ENCODE measurements at places on chromosomes 4 and X.
A peak's percentile ranks its signal among the peaks of the same experiment; 100 is the strongest.

- no peak for DNase-seq
Measured at GRCh38 chr4:172721659-172722058, 447.0 kb upstream of the GALNT7 start.

DNA sequence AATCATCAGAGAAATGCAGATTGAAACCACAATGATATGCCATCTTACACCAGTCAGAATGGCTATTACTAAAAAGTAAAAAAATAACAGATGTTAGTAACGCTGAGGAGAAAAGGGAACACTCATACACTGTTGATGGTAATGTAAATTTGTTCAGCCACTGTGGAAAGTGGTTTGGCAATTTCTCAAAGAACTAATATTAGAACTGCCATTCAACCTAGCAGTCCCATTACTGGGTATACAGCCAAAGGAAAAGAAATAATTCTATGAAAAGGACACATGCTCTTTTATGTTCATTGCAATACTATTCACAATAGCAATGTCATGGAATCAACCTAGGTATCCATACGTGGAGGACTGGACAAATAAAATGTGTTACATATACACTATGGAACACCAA lies 566.3 kb downstream of the STPG2 start:
- DNase-seq, result no peak

- DNase-seq, result no peak
Measured at GRCh38 chr4:7377223-7377865, 57.4 kb downstream of the PSAPL1 start.

GRCh38 chr4:82905205-82905604 lies 4.7 kb downstream of the THAP9 start:
- DNase-seq, result peak; percentile 67

DNA sequence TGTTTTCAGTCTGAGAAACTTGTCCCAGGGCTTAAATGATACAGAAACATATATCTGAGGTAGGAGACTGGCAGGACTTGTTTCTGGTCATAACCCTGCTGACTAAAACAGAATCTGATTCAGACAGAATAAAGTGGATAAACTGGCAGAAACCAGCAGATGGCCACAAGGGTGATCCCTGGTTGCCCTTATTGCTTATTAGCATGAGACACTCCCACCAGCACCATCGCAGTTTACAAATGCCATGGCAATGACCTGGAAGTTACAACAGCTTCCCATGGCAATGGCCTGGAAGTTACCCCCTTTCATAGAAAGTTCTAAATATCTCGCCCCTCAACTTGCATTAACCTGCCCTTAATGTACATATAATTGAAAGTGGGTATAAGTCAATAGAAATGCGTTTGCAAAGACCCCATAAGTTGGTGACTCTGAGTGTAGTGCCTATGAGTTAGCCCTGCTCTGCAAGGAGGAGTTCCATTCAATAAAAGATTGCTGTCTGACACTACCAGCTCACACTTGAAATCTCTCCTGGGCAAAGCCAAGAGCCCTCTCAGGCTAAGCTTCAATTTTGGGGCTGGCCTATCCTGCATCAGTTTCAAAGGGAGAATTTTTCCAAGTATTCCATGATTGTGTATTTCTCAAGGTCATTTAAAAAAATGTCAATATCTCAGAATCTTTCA lies 52.9 kb upstream of the PAGE5 start:
- DNase-seq, result no peak

DNA sequence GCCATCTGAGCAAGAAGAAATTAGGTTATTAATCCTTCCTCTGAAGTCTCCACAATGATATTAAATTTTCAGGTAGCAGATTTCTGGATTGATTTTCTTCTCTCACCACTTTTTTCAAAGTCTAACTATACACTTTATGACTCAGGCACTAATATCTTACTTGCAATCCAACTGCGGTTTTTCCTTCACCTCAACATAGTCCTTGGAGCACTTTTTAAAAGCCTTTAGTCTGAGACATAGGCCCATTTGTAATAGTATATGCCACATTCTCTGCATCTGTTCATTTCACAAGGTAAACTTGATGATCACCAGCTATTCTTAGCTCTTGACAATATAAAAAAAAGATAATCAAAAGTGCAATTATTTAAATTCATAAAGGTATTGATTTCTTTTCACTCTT lies 55.9 kb upstream of the EDNRA start:
- DNase-seq, result no peak

DNA sequence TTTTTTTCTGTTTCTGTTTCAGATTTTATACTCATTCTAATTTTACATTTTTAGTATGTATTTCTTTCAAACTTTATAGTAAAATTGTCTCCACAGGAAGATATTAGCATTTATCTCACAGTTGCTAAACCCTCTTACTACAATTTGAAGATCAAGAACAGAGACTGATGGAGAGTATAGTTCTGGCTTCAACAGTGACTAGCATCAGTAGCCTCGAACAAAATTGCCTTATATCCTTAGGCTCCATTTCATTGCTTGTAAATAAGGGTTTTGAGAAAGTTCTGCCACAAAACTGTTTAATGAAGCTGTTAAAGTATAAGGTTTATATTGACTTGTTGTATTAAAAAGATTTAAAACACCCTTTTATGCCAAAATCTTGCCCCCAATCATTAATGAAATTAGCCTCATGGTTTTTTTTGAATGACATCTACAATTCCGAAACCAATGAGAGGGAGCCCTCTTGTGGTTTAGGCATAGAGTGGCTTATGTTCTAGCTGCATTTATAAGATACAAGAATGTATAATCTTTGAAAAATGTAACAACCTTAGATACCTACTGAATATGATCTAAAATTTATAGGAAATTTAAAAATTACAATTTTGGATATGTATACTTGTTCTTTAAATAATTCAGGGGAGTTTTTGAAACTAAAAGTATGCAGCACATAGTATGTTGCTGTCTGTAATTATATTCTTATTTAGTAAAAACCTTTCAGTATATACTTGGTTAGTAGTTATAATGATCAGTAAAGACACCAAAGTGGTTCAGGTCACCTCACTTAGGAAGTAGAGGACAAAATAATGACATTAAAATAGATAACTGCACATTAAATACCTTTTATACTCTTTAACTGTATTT lies 109.8 kb upstream of the HPGD start:
- DNase-seq, result no peak

DNA sequence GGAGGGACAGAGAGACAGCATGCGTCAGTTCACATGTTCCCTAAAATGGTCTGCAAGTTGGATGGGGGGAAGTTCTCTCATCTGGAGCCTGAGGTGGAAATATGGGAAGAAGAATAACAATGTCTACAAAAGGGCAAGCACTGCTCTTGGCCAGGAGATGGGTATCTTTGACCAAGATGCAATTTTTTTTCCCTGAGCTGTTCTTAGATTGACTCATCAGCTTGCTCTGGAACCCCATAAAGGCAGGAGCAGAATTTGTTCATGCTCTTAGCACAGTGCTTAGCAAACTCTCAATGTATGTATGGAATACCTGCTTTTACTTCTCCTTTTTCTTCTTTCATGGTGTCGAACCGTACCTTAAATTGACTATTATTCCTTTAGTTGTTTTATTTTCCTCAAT lies 90.5 kb upstream of the ZNF827 start:
- no peak for DNase-seq

DNA sequence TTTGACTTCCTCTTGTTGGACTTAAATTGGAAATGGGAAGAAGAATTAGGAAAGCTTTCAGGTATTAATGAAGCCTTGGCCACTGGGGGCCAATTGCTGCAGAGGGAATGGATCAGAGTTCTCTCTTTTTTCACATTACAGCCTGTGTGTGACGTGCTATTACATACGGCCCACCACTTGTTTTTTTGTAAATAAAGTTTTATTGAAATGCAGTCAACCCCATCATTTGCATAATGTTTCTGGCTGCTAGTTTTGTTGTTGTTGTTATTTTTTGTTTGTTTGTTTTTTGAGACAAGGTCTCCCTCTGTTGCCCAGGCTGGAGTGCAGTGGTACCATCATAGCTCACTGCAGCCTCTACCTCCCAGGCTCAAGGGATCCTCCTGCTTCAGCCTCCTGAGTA lies 98.4 kb downstream of the ASMT start:
- no peak for DNase-seq

DNA sequence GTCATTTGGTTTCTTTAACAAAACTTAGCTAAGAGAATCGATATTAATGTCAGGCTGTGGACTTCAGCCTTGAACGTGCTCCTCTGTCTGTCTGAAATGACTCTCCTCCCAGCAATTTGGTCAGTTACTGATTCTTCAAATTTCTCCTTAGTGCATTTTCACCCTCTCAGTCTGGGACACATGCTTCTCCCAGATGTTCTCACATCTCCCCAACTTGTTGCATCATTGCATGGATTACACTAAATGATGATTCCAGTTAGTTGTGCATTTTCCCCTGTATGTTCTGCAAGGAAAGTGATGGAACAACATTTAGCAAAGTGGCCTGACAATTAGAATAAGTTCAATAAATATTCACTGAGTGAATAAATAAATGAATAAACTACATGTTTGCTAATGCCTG lies 94.4 kb downstream of the NLGN4X start:
- no peak for DNase-seq

GRCh38 chr4:144599621-144600020 lies 46.3 kb upstream of the HHIP start:
- DNase-seq, result no peak

DNA sequence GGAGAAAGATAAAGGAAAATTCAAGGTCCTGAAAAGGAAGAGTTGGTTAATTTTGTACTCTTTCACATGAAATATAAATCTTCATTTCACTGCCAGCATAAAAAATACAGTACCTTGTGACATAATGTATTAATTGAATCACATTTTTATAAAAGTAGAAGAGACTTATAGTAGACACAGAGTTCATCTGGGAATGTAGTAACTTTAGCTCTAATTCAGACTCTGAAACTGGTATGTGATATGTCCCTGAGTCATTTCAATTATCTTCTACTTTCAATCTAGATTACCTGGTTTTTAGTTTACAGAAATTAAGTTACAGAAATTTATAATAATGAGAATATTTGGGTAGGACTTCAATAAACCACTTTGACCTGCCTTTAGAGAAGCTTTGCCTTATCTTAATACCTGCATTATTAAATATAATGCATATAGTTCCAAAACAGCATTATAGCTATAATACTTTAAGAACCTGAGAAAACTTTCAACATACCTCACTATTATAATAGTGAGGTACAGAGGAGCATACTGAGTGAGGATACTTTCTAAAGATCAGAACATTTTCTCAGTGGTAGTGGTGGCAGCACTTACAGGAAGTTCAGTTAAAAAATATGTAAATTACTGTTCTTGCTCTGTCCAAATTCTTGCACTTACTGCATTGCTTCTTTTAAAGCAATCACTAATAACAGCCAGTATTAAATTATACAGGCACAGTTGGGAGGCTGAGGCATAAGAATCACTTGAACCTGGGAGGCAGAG lies 11.2 kb downstream of the NEK1 start:
- no peak for DNase-seq

GRCh38 chr4:98997166-98997565 lies 1.6 kb downstream of the METAP1 start:
- no peak for DNase-seq

- no peak for DNase-seq
Measured at GRCh38 chr4:125097729-125098128, 217.0 kb upstream of the FAT4 start.

GRCh38 chr4:173883821-173884220 lies 353.8 kb upstream of the HAND2 start:
- no peak for DNase-seq

GRCh38 chr4:94504545-94504944 lies 52.8 kb downstream of the PDLIM5 start:
- DNase-seq, result no peak

GRCh38 chr4:80566203-80566872 lies 230.8 kb downstream of the CFAP299 start:
- DNase-seq, result no peak

GRCh38 chr4:55340266-55340665 lies 5.8 kb upstream of the SRD5A3 start:
- no peak for DNase-seq

- DNase-seq, result peak; percentile 35
Measured at GRCh38 chr4:1711571-1712215, 426 bp downstream of the SLBP start.

- DNase-seq, result no peak
Measured at GRCh38 chr4:127732623-127733328, 2.6 kb downstream of the SLC25A31 start.

DNA sequence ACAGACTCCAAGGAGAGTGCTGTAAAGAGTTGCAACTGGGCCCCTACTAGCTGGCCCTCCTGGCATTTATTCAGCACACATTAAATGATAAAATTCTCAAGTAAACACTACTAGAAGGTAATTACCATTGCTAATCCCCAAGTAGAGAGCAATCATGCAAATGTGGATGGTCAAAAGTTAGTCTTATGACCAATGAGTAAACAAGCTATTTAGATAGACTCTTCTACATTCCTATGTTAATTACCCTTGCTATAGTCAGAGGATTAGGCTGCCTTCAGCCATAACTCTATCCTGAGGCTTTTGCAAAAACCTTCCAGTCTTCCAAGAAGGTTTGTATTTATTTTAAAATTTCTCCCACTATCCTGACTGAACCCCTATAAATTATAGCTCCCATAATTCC lies 28.3 kb upstream of the HPGD start:
- DNase-seq, result no peak

GRCh38 chr4:11634283-11634682 lies 205.6 kb upstream of the HS3ST1 start:
- DNase-seq, result no peak

DNA sequence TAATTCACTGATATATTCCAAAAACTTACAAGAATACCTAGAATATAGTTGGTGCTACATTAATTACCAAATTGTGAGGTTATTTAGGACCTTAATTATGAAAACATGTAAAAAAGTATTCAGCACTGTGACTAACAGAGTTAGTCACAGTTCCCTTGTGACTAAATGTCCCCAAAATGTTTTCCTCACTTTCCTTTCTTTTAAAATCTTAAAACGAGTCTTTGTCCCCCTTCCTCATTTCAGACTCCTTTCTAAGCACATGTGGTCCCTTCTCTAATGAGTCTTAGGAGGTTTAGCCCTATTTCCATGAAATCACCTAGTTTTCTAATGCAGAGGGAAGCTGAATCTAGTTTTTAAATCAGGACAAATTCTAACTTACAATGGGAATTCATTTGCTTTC lies 175.0 kb downstream of the PPP3CA start:
- DNase-seq, result no peak

- no peak for DNase-seq
Measured at GRCh38 chrX:9860826-9861225, 74.6 kb downstream of the SHROOM2 start.

DNA sequence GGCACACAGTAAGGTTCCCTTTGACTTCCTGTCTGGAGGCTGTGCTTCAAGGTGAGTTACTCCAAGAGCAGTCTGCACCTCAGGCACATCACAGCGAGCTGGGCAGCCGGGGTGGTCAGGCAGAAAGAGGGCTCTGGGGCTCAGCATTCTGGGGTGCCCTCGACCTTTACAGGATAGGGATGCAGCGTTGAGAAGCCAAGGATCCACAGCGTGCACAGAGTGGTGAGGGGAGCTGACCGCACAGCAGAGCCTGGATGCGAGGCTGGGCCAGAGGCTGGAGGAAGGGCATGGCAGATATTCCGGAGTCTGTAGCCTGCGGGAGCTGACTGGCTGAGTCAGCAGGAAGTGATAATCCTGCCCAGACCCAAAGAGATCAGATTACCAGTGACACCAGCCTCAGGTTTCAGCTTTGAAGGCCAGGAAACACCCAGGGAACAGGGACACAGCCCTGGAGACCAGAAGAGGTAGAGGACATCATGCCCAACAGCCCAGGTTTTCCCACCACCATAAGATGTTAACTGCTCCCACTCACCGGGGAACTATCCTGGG lies 38.4 kb upstream of the PDLIM3 start:
- DNase-seq, result no peak
